Germinal center (tissue), 1 donor: ENCODE measurements at places on chromosomes 5 and 9.
A peak's percentile ranks its signal among the peaks of the same experiment; 100 is the strongest.

GRCh38 chr9:109192732-109193361, 25.8 kb upstream of the FRRS1L start:
- DNase-seq: no peak

GRCh38 chr9:3191715-3192114, 334.1 kb downstream of the RFX3 start:
- DNase-seq: no peak

DNA sequence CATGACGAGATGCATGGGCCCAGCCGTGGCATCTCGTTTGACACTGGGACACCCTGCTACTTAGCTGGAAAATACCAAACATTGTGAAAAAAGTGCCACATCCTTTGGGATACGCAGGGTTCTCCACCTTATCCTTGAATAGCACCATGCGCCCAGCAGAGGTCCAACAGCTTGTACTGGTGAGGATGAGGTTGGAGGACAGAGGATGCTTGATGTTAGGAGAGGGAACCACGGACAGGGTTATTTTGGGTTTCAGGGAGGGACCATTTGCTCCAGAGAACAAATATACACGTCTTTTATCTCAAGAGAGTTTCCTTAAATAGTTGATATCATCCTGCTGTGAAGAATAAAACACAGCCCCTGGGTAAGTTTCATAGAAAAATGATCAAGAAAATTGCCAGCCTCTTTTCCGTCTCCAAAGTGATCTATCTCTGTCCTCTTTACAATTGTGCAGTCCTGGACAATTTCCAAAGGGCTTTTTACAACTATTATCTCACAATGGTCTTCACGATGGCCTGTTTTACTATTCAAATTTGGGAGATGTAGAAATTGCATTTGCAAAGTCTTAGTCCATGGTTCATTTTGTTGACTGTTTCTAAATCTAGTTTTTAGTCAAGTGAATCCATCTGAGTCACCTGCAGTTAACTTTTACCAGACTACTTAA, 19.9 kb upstream of the FRRS1L start:
- DNase-seq: no peak

- DNase-seq: no peak
These were observed 1.8 kb downstream of the IRX1 start for GRCh38 chr5:3597167-3598007.

DNA sequence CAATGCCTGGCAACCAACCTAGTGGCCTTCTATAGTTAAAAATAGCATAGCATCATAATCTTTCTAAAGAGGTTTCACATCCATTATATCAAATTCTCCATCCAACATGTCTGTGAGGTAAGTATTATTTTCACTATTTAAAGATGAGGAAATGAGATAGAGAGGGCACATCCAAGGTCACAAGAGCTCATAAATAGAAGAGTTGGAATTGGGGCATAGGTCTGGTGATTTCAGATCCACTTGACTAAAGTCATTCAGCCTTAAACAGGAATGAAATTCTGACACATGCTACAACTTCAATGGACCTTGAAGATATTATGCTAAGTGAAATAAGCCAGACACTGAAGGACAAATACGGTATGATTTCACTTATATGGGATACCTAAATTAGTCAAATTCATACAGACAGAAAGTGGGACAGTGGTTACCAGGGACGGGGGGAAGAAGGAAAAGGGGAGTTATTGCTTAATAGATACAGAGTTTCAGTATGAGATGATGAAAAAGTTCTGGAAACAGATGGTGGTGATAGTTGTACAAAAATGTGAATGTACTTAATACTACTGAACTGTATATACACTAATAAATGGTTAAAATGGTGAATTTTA, 259.6 kb upstream of the NR4A3 start:
- no peak for DNase-seq

DNA sequence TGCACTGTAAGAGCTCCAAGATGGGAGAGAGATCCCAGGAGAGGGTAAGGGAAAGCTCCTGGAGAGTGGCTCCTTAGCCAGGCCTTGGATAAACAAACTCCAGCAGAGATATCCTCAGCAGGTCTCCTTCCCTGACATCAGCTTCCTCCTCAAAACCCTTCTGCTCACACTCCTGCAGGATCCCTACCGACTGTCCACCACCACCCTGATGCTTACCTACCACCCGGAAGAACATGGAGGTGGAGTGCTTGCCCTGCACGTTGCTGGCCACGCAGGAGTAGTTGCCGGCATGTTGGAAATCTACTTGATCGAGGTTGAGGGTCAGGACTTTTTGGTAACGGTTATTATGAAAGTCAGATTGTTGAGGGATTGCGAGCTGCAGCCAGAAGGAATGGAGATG, 9.3 kb downstream of the CSF1R start:
- no peak for DNase-seq

DNA sequence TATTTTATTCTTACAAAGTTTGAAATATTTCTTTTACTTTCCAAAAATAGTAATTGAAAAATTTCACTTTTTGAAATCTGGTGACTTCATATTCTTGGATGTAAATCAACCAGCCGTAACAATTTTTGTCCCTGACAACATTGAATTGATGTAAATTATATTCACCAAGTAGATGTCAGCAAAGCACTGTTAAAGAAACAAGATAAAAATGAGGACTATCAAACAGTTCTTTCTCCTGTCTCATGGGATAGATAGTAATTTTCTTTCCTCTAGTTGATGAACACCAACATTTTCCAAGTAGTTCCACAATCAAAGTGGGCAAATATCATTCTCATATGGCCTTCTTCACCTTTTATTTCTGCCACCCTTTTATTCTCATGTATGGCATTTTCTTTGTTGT, 1461.9 kb downstream of the MAT2B start:
- no peak for DNase-seq

- no peak for DNase-seq
These were observed 1.3 kb downstream of the SLC12A7 start for GRCh38 chr5:1110307-1111240.

- DNase-seq: no peak
These were observed 271.0 kb downstream of the TMEM161B start for GRCh38 chr5:87997662-87998061.

DNA sequence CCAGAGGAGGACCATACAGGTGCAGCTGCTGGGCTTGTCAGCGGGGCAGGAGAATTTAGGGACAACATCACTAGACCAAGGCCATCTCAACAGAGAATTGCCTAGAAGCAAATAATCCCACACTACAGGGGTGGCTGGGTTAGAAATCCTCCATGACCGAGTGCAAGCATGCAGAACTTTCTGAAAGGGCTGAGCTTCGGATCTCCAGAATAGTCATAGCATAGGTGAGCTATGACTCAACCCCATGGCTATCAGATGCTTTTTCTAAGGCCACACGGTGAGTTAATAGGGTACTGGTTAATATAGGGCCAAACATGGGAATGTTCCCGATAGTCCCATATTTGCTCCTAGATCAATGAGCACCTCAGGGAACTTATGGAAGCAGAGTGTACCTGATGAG, 4.2 kb downstream of the KCNIP1 start:
- no peak for DNase-seq

GRCh38 chr9:136021872-136022681, 60.9 kb upstream of the UBAC1 start:
- no peak for DNase-seq

- no peak for DNase-seq
These were observed 372.1 kb downstream of the NTRK2 start for GRCh38 chr9:85041466-85042137.

- peak; percentile 81 for DNase-seq
These were observed 43.1 kb downstream of the TMEM174 start for GRCh38 chr5:73215891-73216610.

DNA sequence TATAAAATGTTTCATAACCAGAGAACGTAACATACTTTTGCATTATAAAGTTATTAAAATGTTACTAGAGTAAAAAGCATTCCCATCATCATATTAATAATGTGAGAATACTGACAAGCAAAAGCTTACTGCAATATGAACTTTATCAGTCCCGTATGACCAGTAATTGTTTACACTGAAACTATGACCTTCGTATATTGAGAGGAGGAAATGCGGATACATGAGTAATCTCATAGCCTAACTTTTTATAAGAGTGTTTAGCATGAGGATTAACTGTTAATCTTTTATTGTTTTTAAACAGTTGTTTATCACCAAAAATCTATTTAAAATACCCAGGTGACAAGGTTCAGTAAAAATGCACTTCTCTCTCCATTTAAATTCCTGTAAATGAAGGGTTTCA, 272.4 kb downstream of the SLF1 start:
- no peak for DNase-seq

DNA sequence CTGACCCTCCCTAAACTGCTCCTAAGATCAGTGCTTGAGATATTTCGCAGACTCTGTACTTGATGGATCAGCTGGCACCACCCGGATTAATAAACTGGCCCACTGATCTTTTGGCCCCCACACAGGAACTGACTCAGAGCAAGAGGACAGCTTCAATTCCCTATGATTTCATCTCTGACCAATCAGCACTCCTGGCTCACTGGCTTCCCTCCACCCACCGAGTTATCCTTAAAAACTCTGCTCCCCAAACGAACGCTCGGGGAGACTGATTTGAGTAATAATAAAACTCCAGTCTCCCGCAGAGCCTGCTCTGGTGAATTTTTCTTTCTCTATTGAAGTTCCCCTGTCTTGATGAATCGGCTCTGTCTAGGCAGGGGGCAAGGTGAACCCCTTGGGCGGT, 36.5 kb upstream of the CD180 start:
- DNase-seq: no peak

GRCh38 chr5:83487155-83487554, 15.6 kb downstream of the VCAN start:
- no peak for DNase-seq

DNA sequence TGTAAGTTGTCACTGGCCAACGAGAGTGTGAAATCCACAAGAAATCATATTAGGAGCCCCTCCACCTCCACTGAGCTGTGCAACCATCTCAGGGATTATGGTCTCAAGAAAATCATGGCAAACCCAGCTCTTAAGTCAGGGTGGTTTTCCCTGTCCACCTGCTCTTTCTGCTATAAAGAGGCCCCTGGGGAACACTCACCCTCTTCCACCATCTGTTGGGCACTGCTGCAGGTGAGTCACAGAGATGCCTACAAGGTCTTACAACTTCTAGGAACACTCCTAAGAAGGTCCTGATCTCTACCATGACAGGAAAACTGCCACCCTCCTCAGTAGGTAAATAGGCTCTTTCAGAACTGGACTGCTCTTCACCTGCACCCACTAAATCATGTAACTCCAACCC, 61.8 kb downstream of the DRD1 start:
- no peak for DNase-seq

- no peak for DNase-seq
These were observed 10.4 kb downstream of the LRRC8A start for GRCh38 chr9:128892221-128892921.

DNA sequence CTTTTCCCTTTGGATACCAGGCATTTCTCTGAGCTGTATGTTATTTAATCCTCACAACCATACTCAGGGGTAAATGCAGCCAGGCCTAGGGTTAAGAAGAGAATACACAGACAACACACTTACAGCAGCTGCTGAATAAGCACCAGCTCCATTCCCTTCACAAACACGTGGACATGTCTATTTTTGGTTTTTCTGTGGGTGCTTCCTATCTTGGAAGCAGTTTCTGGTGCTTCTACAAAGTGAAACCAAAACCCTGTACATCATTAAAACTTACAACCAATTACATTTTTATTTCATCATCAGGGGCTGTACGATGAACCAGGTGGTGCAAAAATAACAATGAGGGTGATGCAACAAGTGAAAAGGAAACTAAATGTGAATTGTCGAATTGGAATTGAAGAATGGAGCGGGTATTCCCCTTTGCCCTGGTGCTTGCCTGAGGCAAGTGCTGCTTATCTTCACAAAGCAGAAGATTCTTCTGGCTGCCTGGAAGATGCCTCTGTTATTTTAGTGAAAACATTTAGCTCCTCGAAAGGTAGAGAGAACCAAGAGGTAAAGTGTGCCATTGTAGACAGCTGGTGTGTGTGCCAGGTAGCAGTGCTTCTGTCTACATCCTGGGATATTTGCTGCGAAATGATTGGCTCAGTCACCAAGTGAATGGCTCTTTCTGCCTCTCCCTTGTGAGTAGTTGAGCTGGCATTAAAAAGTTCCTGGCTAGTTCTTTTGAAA, 18.6 kb upstream of the IFNB1 start:
- DNase-seq: no peak

GRCh38 chr5:180047667-180048066, 23.9 kb downstream of the RNF130 start:
- DNase-seq: no peak

- no peak for DNase-seq
These were observed 154.1 kb downstream of the LRRC70 start for GRCh38 chr5:62732677-62733121.

DNA sequence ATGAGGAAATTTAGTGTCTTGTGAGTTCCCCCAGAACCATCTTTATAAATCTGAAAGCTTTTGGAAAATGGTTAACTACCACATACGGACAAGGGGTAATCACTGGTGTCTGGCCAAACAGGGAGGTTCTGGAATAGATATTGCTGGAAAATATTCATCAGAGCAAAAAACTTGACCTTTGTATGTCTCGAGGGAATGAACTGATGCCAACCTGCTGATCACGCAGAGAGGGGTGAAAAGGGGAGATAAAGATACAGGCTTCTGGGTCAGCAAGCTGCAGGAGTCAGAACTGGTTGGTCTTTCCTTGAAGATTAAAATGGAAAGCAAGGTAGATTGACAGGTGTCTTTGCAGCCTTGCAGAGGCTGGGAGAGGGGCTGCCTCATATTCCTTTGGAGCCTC, 35.5 kb downstream of the PSAT1 start:
- DNase-seq: no peak

DNA sequence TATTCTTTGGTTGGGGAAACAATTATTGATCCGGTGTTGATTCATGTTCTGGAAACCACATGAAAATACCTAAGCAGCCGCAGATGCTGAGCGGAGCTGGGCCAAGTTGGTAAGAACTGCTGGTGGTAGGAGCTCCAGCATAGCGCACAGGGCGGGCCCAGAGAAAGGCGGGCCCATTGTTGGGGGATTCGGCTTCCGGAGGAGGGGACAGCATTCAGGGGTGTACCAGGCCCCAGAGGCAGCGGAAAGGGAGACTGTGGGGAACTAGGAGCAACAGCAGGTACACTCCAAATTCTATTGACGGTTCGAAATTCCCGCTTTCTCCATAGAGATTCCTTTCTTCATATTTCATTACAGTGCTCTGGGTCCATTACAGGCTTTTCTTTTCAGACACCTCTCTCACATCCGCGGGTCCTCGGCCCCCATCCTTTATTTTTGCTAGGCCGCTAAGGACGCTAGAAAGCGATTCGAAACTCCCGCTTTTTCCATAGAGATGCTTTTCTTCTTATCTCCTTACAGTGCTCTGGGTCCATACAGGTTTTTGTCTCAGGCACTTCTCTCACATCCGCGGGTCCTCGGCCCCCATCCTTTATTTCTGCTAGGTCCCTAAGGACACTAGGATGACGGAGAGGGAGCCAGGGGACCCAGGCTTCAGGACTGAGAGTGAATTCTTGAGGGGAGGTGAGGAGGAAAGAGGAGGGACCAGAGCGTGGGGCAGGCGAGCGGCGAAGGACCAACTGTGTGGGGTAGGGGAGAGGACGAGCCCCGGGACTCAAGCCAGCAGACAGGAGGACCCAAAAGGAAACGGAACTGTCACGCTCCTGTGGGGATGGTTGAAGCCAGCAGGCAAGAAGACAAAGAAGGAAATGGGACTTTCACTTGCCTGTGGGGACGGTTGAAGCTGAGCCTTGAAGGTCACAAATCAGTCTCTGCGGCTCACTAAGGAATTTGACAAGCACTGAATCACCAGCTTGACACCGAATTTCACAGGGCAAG, at the start of gene CCDC152:
TSS of gene CCDC152 (plus strand) at position 213 of the 996 bp plus-strand sequence. CDS start 2,304 bp downstream, outside the sequence.
- DNase-seq: peak; percentile 36
